AG04449 (cell line): ENCODE measurements at places on chromosomes 12 and 14.

- DNase-seq, result no peak
Measured at GRCh38 chr14:95472819-95473251, 43.6 kb downstream of the SYNE3 start.

DNA sequence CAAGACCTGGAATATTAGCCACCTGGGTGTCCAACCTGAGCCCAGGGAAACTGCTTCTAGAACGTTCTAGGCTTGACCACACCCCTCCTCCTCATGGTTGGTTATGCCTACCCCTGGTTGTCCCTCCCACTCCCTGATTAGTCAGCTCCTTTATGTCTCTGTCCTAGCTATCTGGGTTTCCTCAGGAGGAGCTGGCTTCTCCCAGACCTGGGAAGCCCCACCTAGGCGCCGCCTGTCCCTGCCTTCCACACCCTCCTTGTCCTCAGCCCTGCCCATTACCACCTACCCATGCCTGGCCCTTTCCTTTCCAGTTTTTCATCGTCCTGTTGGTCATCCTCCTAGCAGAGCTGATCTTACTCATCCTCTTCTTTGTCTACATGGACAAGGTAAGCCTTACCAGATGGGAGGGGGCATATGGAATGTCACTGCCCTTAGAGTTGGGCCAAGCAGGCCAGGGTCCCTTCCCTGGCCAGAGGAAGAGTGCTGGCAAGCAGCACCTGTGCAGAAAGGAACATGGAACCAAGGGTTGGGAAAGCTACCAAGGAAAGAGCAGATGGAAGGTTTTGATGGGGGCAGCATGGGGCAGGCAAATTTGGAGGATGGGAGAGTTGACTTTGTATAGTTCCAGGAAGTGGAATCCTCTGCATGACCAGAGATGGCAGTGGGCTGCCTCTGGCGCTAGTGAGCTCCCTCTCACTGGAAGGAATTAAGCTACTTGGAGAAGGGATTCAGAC, 201.7 kb downstream of the TSPAN9 start:
- no peak for DNase-seq

GRCh38 chr14:50957296-50957695, 13.0 kb upstream of the PYGL start:
- DNase-seq, result no peak

- DNase-seq, result no peak
Measured at GRCh38 chr12:59234391-59234790, 314.1 kb upstream of the LRIG3 start.

GRCh38 chr14:101575581-101575980, 14.3 kb downstream of the DIO3 start:
- DNase-seq, result no peak

DNA sequence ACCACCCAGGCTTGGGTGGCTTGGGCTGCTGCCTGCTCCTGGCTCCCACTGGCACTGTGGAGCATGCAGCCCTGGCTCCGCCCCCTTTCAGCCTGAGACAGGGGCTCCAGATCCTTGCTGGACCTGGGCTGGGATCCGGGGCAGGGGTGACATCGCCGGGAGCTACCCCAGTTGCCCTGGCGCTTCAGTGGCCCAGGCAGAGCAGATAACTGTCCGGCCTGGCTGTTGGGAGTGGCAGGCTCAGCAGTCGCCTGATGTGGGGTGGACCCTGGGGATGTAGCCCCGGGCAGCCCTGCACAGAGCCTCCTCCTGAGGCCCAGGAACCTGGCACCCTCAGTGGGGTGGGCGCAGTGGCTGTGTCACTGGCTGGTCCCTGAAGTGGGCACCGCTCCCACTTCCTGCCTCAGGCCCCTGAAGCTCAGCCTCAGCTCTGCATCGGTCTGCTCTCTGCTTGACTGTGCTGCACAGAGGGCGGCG, 57.9 kb downstream of the FUT8 start:
- no peak for DNase-seq

GRCh38 chr12:11765421-11765816, 115.9 kb downstream of the ETV6 start:
- no peak for DNase-seq

GRCh38 chr12:71191509-71192196, 33.9 kb upstream of the TSPAN8 start:
- no peak for DNase-seq
